ENCODE measurements at places on chromosomes 6 and 20. TPM values are rescaled to one million over a fixed set of nuclear protein-coding genes. Genes with fewer than 3 reads are reported as not detected.

The NR2E1 gene
- not detected for polyA plus RNA-seq

The TBX18 gene
- polyA plus RNA-seq: not detected

The PPP1R3G gene
- 0.04 TPM for polyA plus RNA-seq

The TEAD3 gene
- not detected for polyA plus RNA-seq

The TINAG gene
- polyA plus RNA-seq: not detected

The LPA gene
- polyA plus RNA-seq: not detected

The LHFPL5 gene
- polyA plus RNA-seq: not detected

The CASS4 gene
- polyA plus RNA-seq: 0.17 TPM

The CST2 gene
- polyA plus RNA-seq: not detected

The GGTLC1 gene
- polyA plus RNA-seq: not detected

The KCNK5 gene
- not detected for polyA plus RNA-seq

The CRYBG1 gene
- 9.6 TPM for polyA plus RNA-seq

The ANKRD6 gene
- polyA plus RNA-seq: 3.8 TPM

The NINL gene
- polyA plus RNA-seq: 2.0 TPM

The IRF4 gene
- polyA plus RNA-seq: 75.7 TPM

The CD24 gene
- polyA plus RNA-seq: 118 TPM

The ULBP3 gene
- polyA plus RNA-seq: 0.22 TPM

The UST gene
- 7.0 TPM for polyA plus RNA-seq

The LINC00237 gene
- polyA plus RNA-seq: not detected

The LIME1 gene
- polyA plus RNA-seq: 63.0 TPM

The CST1 gene
- polyA plus RNA-seq: not detected

The TGM3 gene
- not detected for polyA plus RNA-seq

The GABRR1 gene
- polyA plus RNA-seq: not detected

The SERAC1 gene
- polyA plus RNA-seq: 1.9 TPM

The EFHC1 gene
- polyA plus RNA-seq: 25.3 TPM

The NHLRC1 gene
- 0.45 TPM for polyA plus RNA-seq

The MAP7 gene
- 0.16 TPM for polyA plus RNA-seq

The MRPL2 gene
- 42.7 TPM for polyA plus RNA-seq

The TTBK1 gene
- not detected for polyA plus RNA-seq

The MYCT1 gene
- not detected for polyA plus RNA-seq

The LY86 gene
- 98.9 TPM for polyA plus RNA-seq

The CST8 gene
- polyA plus RNA-seq: not detected

The KHDC1L gene
- polyA plus RNA-seq: not detected

The SIRPD gene
- not detected for polyA plus RNA-seq

The BPIFB4 gene
- not detected for polyA plus RNA-seq

The IMPG1 gene
- not detected for polyA plus RNA-seq

The MCM8 gene
- polyA plus RNA-seq: 4.4 TPM

The SS18L1 gene
- polyA plus RNA-seq: 15.4 TPM

The TREM2 gene
- polyA plus RNA-seq: 0.33 TPM

The TMC2 gene
- polyA plus RNA-seq: not detected

Measured in B cell (primary cell).